ENCODE measurements at places on chromosomes 2 and 18.

DNA sequence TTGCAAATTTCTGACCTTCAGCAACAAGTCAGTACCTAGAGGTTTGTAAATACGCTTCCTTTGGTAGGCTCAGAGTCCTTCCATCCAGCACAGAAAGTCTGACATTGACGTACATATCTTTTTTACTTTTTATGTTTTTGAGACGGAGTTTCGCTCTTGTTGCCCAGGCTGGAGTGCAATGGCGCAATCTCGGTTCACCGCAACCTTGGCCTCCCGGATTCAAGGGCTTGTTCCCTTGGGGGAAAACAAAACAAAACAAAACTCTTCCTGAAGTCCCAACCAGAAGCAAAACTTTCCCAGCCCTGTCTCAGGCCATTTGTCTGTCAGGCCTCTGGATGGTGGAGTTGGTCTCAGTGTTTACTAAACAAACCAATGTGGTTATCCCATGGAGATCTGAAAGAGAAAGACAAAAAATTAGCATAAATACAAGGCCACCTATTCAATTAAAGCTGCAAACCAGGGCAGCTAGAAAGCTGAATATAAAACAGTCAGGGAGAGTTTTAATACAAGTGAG is 29.6 kb upstream of the ATL2 start:
- DNase-seq, result no peak

- no peak for DNase-seq
Measured at GRCh38 chr2:108630567-108631405, 88.5 kb upstream of the RANBP2 start.

DNA sequence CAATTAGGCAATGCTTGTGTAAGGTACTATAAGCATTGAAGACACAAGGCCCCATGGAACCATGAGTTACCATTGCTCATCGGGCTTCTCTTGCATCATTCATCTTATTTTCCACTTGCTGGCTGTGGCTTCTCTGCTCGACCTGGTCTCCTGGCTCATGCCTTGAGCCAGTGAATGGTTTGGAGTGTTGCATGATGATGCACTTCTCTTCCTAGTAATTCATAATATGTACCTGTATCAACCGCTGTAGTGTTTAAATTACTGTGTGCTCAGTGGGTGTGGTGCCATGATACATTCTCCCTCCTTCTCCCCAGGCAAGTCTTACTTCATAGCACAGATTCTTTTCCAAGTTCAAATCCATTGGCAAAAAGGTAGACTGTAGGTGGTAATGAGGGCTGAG is 66.8 kb downstream of the ABCA12 start:
- DNase-seq, result no peak

DNA sequence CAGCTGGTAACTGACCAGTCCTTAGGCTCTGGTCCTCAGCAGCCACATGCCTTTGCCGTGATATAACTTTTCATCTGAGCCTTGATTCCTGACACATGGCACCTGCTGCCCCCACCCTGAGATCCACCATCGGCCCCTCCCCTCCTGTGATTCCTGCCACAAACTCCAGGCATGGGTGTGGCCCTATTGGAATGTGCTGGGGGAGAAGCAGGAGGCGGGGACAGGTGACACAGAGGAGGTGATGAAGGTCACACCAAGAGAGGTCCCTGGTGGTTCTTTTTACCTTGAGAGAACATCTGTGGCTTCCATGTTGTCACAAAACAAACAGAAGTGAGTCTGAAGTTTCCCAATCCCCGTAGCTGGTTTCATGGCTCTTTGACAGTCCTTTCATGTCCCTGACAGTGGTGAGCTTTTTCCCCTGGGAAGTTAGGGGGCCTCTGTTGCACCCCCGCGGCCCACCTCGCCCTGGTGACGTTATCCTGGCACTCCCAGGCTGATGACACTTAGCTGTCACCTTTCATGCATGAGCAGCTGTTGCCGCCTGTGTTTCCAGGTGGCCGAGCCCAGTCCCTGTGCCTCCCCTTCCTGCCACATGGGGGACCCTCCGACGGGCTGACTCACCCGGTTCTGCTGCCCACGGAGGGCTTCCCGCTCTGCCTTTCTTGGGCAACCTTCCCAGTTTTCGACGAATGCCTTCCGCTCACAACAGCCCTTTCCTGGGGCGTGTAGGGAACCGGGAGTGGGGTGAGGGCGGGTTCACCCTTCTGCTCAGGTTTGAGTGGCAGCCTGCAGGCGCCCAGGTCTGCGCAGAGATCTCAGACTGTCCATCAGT is 66.3 kb upstream of the GLI2 start:
- no peak for DNase-seq

DNA sequence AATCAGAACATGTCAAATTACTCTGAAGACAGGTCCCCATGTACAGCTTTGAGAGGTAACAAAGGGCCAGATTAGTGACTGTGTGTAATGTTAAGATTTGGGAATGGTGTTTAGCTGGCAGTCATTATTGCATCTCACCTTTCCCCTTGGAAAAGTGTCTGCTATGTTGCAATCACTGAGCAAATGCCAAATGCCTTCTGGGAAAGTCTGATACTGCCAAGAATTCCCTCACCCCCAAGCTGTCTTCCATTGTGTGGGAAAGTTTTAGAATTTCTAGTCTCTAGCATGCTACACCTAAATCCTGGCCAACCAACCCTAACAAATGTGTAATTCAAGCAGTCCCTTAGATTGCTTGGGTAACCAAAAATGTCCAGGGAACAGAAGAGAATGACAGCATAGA is 13.6 kb upstream of the PELI1 start:
- no peak for DNase-seq

GRCh38 chr18:38695559-38696280 is 1130.1 kb upstream of the CELF4 start:
- DNase-seq, result no peak

- DNase-seq, result no peak
Measured at GRCh38 chr2:143725400-143725799, 596.2 kb downstream of the ARHGAP15 start.

DNA sequence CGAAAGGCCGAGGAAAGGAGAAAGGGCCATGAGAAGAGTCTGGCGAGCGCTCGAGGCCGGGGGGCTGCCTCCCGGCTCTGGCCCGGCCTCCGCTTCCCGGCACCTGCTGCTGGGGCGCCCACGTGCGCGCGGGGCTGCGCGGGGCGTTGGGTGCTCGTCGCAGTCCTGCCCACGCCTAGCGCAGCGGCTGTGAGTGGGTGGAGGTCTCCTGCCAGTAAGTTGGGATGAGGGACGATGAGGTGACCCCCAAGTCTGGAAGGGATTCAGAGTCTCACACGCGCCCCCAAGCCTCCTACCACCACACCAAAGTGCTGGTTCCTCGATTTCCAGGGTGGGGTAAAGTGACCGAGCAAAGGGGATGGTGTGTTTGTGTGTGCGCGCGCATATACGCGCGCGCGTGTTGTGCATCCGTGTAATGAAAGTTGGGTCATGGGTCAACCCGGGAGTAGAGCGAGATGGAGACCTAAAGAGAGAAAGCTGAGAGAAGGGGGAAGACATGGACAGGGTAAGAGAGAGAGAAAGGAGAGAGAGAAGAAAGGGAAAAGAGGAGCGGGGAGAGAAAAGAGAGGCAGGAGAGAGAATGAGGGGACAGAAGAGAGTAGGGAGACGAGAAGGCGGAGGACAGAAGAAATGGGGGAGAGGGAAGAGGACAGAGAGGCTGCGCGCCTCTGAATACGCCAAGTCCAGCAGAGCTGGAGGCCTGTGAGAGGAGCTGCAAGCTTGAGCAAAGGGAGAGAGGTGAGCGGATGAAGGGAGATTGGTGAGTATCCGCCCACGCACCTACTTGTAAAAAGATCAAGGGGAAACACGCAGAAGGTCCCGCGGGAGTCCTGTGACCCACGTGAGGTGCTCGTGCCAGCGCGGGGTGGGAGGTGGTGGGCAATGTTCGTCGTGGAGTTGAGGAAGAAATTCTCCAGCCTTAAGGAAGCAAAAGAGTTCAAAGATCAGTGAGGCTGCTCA is 1.7 kb upstream of the NETO1 start:
- no peak for DNase-seq

- no peak for DNase-seq
Measured at GRCh38 chr2:29009711-29010677, 28.9 kb downstream of the TOGARAM2 start.

GRCh38 chr18:62957885-62958472 is 242.6 kb downstream of the PHLPP1 start:
- DNase-seq, result no peak

GRCh38 chr18:34862561-34862960 is 152.5 kb downstream of the DTNA start:
- no peak for DNase-seq

DNA sequence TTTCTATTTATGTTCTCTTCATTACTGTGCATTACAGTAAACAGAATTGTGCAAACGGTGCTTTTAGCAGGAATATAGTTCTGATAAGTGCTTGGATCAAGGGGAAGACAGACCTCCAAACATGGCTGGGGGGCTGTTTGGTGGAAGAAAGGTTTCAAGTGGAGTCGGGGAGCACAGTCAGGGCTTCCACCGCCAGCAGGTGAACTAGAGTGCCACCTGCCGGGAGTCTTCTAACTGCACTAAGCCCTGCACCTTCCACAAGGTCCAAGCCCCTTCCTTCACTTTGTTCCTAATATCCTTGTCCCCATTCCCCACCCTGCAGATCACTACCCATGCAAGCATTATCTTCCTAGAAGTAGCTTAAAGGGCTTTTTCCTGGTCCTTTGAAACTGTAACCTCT is 11.1 kb downstream of the ONECUT2 start:
- DNase-seq, result no peak
